Astrocyte of the spinal cord (primary cell): ENCODE measurements at places on chromosomes 4 and X.

DNA sequence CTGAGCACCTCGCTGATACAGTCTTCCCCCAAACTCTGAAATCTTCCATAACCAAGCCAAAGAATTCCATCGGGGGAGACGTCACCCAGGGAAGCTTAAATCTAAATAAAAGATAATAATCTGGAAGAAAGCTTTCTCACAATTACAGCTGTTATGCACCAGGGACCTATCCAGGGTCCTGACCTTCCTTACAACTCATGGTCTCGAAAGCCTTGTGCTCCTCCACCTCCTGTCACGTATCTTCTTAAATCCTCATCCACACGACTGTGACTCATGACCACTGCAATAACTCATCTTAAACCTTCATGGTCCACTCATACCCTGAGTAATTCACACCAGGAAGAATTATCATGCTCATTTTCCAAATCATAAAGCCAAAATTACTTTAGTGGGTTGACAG lies 166.8 kb upstream of the FRG1 start:
- no peak for DNase-seq

GRCh38 chrX:123960956-123961267 lies 594 bp upstream of the STAG2 start:
- DNase-seq = no peak

DNA sequence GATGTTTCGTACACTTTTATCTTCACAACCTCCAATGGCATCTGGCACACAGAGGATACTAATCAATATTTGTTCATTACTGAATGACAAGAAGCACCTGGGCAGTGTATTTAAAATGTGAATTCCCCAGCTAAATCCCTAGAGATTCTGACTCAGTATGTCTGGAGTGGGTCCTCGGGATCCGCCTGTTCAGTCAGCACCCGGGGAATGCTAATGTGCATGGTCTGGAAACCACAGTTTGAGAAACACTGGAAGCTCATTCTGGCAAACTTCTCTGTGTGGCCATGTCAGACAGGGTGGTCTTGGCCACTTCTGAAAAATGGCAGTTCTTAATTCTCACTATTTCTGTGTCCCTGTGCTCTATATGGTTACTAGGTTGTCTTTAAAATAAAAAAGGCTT lies 138.8 kb upstream of the VCX start:
- no peak for DNase-seq

GRCh38 chr4:15702941-15703403 lies at the start of gene BST1:
Gene BST1, plus strand, starts transcription at chr4:15703065. Its CDS starts 80 bp downstream, at chr4:15703145.
- peak; percentile 68 for DNase-seq

DNA sequence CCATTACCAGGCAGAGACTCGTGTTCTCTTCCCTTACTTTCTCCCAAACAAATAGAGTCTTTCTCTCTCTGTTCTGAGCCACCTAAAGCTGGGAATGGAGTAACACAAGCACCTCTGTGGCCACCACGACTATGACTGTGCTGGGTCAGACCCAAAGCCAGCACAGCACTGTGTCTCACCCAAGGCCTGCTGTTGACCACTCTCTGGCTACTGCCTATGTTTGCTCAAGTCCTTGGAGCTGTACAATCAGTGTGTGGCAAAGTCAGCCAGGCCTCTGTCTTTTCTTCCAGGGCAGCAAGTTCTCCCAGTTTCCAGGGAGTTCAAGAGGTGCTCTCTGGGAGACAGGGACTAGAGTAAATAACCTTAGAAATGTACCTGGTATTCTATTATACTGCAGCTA lies 239.4 kb downstream of the FAM47A start:
- DNase-seq = no peak

GRCh38 chr4:95124906-95125504 lies 367.2 kb downstream of the BMPR1B start:
- DNase-seq = peak; percentile 81

GRCh38 chrX:8520791-8521190 lies 56.2 kb downstream of the VCX3B start:
- DNase-seq = peak; percentile 10

GRCh38 chrX:20032201-20032600 lies 41.3 kb upstream of the BCLAF3 start:
- no peak for DNase-seq

GRCh38 chr4:119053245-119053644 lies 82.4 kb upstream of the MYOZ2 start:
- no peak for DNase-seq

DNA sequence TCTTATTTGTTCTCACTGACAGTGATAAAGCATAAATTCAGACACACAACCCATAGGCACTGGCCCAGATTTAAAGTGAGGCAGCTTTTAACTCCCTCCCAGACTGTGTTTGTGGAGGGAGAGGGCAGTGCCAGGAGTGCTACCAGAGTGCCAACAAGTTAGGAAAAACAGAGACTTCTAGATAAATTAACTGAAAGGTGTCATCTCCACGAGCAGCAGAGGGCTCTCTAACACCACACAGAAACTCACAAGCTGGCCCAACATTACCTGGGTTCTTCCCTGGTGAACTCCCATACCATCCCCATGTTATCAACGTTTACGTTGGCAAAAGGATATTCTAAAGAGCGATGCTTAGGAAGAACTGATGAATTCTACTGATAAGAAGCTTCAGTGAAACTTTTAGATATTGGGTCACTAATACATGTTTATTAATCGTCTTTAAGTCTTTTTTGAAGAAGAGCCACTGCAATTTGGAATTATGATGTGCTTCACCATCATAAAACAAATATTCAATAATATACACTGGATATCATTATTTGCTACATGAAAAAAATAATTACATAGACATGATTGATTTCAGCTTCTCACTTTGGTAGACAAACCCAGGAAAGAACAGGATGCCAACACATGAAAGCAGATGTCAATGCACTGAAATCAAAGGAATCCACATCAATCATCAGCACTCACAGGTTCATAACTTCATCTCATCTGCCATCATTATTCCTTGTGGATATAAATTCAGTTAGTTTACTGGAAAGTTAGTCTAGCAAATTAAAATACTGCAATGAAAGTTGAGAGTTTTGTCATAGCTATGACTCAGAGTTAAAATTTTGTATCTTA lies 121.2 kb upstream of the NAP1L5 start:
- peak; percentile 63 for DNase-seq

DNA sequence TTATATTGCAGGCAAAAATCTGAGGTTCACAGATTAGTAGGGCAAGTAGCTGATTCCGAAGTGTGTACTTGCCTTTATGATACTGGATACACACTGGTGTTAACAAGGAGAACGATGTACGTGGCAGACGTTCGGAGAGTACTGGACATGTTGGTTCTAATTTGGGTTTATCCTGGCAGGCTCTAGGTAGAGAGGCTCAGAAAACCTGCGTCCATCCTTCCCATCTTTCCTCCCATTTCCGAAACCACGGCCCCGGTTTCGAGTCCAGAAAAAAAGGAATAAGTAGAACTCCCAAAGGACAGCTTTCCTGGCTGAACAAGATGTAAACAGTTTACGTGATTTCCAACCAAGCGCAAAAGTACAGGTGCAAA lies 351 bp upstream of the SLC30A9 start:
- no peak for DNase-seq

- no peak for DNase-seq
Measured at GRCh38 chr4:140626661-140627376, 58.1 kb upstream of the UCP1 start.

DNA sequence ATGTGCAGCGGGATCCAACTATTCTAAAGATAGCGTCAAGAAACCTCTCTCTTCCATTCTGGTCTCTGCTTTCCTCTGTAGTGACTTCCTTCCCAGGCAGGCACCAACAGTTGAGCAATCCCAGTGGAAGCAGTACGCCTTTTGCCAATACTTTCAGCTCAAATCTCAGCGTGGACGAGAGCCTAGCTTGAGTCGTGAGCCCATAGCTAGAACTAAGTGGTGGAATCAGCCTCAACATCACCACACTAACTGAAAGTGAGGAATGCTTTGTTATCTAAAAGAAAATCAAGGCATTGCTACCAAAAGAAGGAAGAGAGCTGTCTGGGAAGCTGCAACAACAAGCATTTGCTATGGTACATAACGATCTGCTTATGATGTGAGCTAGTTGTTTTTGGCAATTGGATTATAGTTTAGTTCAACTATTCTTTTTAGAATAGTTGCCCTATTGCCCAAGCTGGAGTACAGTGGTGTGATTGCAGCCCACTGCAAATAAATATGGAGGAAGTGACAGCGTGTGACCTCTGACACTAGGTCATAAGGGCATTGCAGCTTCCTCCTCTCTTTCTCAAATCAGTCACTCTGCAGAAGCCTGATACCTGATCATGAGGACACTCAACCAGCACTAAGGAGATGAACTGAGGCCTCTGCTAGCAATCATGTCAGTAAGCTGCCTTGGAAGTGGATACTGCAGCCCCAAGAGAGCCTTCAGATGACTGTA lies 24.7 kb upstream of the FRYL start:
- DNase-seq = no peak

DNA sequence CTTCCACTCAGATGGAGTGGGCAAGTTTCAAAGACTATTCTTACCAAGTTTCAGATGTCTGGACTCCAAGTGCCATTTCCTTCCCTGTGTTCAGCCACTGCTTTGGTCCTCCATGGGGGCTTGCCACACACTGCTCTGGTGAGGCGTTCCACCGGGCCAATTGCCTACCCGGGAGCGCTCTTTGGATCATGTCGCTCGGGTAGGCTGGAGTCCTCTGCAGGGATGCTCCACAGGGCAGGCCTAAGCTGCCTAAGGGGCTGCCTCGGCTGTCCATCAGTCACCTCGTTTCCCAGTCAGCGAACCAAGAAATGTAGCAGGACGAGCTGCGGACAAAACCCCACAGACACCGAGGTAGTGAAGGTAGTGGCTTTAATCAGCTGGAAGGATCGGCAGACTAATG lies 200.7 kb upstream of the KLF8 start:
- DNase-seq = no peak

DNA sequence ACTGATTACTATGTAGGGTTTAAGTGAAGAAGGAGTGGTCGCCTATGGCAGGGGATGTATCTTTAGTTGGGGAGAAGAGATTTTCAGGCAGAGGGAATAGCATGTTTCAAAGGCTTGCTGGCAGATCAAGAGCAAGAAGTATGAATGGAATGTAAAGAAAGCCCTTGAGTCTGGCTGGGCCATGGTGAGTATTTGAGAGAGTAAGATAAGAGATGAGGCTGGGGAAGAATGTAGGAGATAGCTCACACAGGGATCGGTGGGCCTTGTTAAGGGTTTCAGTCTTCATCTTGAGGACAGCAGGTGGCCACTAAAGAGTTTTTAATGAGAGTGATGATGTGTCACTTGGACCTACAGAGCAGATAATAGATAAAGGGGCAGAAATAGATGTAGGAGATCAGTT lies 319.1 kb upstream of the RPS6KA3 start:
- DNase-seq = no peak

- DNase-seq = no peak
Measured at GRCh38 chr4:143431526-143432257, 81.8 kb upstream of the SMARCA5 start.

- DNase-seq = peak; percentile 78
Measured at GRCh38 chr4:5638976-5639375, 69.4 kb downstream of the EVC2 start.

DNA sequence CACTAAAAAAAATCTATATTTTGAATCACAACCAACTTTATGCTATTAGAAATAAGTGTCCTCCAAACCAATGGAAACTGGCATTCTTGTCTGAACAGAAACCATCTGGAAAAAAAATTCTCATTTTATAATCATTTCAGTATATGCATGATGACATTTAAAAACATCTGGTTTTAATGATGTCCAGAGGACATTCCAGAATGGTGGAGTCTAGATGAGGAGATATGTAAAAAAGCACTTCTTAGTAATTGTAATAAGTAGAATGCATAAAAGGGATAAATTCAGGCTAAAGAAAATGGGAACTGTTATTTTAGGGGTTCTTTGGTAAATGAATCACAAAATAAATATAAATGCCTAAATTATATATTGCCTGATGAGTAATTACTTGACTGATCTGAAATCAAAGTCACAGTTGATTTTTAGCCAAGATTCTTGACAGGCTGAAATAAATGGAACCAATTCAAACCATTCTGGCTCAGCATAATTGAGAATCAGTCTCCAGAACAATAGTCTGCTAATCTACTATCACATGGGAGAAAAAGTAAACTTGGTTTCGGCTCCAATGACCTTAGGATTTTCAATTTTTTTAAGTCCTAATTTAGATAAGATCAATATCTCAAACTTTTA lies 636.6 kb downstream of the FAT4 start:
- DNase-seq = peak; percentile 28

DNA sequence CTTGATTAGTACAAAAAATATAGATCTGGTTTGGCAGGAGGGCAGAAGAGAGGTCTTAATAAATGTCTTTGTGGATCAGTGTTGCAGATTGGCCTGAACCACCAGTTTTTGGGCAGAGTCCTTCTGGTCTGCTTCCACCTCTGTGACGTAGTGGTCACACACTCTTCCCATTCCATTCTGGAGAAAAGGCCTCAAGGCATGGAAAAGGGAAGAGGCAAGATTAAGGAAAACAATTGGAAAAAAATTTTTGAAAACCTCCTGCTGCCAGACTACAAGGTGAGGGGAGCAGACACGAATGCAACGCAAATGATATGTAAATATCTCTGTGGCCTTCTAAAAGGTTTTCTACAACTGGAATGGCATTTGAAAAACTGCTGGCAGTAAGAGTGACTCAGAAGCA lies 24.3 kb upstream of the FAM47C start:
- no peak for DNase-seq

GRCh38 chr4:54378461-54378860 lies 149.4 kb downstream of the PDGFRA start:
- DNase-seq = peak; percentile 60

DNA sequence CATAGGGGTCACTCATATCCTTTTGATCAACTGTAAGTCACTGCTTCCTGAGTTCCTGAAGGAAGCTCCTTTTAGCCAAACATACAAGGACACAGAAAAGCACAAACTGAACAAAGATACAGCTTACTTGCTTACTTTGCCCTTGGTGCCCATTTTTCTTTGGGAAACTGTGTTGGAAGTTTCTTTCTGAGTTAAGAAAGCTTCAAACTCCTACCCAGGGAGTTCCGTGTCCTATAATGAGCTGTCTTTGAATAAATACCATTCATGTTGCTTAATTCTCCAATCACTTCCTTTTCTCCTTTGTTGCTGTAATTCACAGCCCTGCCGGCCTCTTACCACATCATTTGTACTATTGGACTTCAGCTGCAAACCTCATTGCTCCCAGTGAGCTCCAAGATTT lies at the start of gene ADH4:
TSS of gene ADH4 (minus strand) at position 228 of the 400 bp plus-strand sequence. CDS start at position 153, 75 bp downstream.
- peak; percentile 22 for DNase-seq

DNA sequence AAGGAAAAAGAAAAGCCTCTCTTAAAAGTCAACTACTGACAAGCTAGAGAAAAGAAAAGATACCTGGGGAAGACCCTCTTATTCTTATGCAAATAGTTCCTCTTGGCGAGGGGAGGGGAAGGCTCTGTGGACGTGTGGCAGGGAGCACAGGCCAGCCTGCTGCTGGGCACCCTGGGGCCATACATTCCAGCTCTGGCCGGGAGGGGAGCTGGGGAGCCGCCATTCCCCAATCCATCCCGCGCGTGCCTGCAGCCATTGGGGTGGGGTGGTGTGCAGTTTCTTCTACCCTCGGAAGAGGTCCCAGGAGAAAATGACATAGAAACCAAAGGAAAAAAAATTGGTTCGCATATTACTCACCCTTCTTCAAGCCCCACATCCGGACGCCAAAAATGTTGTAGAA lies 1496.4 kb downstream of the RPA4 start:
- no peak for DNase-seq

GRCh38 chrX:147877726-147878125 lies 34.0 kb upstream of the FMR1 start:
- DNase-seq = no peak
